Mesenteric fat pad (tissue), 1 donor: ENCODE measurements at places on chromosomes 11 and 22. TPM values are rescaled to one million over a fixed set of nuclear protein-coding genes. Genes with fewer than 3 reads are reported as not detected.

- DNase-seq = no peak
Observed at GRCh38 chr11:120001178-120002090, 136.5 kb downstream of the TRIM29 start.

DNA sequence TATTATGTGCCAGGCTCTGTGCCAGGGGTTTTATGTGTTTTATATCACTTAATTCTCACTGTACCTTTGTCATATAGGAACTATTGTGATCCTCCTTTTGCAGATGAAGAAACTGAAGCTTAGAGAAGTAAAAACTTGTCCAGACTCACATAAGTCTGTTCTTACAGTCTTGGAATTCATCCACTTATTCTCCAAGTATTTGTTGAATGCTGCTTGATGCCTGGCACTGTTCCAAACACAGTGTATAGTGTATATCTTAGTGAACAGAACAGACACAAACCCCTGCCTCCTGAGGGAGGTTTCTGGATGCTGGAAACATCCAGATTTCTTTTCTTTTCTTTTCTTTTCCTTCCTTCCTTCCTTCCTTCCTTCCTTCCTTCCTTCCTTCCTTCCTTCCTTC, 29.0 kb upstream of the FGF3 start:
- DNase-seq = no peak

The EP300 gene
- 61.1 TPM for total RNA-seq

GRCh38 chr11:35619116-35619854, 1.0 kb downstream of the FJX1 start:
- DNase-seq = no peak

The CATSPERZ gene
- total RNA-seq = not detected

The C11orf21 gene
- total RNA-seq = 1.0 TPM

- no peak for DNase-seq
Observed at GRCh38 chr11:3927129-3927796, 71.8 kb downstream of the STIM1 start.

DNA sequence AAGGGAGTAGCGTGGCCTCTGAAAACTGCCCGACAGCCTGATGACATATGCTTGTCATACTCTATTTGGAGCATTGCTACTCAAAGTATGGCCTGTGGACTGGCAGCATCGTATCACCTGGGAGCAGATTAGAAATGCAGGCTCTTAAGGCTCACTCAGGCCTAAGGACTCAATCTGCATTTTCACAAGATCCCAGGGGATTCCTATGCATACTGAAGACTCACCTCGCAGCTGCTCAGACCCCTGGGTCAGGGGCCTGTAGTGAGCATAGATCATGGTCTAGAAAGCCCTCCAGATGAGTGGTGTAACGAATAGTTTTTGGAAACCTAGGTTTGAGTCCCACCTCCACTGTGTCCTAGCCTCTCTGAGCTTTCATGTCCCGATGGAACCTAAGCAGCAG, 126.3 kb downstream of the FEZ1 start:
- no peak for DNase-seq

DNA sequence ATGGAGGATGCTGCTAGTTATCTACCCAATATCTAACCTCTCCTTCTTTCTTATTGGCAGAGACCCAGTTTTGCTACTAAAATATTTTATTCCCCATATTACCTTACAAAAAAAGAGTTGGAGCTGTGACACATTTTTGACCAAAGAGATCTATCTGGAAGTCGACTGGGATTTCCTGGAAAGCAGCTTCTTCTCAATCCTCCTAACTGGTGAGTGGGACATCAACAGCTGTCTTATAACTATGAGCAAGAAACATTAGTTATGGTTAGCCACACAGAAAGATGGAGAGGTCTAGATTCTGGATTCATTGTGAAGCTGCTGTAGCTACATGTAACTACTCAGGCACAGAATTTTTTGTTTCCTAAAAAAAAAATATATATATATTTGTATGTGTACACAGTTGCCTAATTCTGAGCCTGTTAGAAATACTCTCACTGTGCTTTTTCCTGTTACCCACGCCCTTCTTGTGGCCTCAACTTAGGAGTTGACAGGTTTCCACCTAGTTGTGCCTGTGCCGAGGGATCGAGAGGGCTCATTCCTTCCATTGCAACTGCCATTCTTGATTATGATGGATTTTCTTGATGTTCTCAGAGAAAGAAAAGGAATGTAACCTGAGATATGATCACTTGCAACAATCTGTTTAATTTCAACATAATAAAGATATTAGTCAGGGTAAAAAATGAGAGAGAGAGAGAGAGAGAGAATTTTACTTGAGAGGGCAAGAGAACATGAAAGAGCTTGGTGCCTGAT, 142.0 kb downstream of the SLC17A6 start:
- no peak for DNase-seq

The OR52I1 gene
- not detected for total RNA-seq

The CCDC88B gene
- total RNA-seq = 11.5 TPM

DNA sequence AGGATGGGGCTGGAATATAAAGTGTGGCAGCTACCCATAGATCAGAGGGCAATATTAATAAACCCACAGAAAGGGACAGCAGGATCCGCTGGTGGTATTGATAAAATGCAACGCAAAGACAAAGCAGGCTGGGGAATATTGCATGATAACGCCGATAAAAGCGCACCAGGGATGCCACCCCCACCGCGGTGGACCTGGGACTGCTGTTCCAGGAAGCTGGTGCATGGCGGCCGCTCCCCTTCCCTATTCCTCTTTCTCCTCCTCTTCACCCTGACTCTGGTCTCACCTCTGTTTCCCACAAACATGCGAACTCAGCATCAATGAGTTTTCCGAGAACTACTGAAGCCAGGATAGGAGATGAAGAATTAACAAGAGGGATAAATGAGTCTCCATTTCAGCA, 20.2 kb downstream of the SPATA19 start:
- DNase-seq = no peak

The QSER1 gene
- total RNA-seq = 20.7 TPM

The SLC16A8 gene
- total RNA-seq = not detected

DNA sequence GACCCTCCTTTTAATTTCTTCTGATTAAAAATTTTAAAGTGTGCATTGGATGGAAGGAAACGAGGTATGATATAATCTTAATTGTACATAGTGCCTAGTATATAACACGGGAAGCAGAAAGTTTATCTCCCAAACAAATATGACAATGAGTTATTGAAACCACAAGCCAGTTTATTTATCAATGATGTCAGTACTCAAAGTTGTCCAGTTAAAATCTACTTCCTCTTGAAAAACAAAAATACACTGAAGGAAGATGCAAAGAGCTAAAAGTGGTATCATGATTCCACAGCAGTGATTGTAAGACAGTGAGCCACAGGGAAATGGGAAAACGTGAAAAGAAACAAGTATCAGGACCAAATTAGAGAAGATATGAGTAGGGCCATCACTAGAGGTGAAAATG, 18.8 kb upstream of the OR5B21 start:
- DNase-seq = no peak

The RAG2 gene
- total RNA-seq = not detected
